ENCODE measurements at places on chromosomes 4 and X.

GRCh38 chr4:19924761-19925160 lies 326.9 kb upstream of the SLIT2 start:
- no peak for DNase-seq

GRCh38 chr4:4689694-4690440 lies 148.0 kb upstream of the STX18 start:
- no peak for DNase-seq

GRCh38 chr4:89625599-89626293 lies 211.2 kb downstream of the SNCA start:
- DNase-seq = no peak

DNA sequence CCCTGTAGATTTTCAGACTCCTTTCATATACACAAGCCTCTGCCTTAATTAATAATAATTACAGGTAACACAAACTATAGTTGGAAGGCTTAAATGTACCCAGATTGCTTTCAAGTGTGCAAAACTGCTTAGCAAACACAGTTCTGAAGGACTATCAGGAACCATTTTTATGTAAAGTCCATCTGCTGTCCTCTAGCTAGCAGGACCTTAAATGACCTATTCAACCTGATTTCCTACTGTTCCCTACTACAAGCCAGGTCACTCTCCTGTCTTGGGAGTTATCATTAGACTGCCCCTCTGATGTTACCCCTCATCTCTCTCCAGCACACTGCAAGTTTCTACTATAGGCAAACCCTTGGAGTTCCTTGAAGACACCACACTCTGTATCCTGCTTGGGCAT lies 157.3 kb downstream of the GBA3 start:
- no peak for DNase-seq

DNA sequence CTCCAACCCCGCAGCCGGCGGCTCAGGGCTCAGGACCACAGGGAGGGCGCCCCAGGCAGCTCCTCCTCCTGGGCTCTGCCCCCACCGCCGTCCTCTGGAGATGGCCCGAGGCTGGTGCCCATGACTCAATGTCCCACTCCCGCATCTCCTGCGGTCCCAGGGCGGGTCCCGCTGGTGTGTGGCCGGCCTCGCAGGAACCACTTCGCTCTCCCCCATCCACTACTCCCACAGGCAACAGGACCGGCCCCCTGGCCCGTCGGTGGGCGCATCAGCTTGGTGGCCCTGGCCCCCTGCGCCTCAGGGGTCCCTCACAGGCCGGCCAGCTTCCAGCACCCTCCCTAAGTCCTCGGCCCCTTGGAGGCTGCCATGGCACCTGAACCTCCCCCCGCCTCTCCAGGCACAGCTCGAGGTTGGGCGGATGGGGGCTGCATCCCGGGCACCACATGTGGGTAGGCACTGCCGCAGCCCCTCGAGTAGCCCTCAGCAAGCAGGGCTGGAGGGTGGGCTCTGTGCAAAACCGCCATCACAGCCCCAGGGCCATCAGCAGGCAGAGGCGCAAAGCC lies 22.8 kb upstream of the SPON2 start:
- no peak for DNase-seq

GRCh38 chr4:6504900-6505496 lies 32.6 kb upstream of the PPP2R2C start:
- no peak for DNase-seq

DNA sequence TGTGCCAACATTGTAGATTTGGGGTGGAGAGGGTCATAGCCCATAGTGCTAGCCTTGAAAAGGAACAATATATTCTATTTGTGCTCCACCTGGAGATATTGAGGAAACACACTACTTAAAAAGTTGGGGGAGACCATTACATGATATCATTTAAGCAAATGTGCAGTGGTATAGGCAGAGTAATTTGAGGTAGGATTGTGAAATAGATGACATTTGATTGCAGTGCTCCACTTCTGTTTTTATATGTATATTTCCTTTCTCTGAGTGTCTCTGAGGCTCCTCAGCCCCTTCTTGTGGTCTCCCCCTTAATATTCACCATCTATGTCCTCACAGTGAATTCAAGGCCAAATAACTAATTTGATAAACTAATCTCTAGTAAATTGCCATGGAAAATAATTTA lies 85.6 kb upstream of the NMU start:
- DNase-seq = no peak

GRCh38 chr4:118327554-118328241 lies 25.1 kb downstream of the PRSS12 start:
- no peak for DNase-seq

- DNase-seq = no peak
Measured at GRCh38 chr4:26885912-26886274, 25.3 kb downstream of the STIM2 start.

GRCh38 chr4:16055471-16055870 lies 28.4 kb downstream of the PROM1 start:
- DNase-seq = no peak

DNA sequence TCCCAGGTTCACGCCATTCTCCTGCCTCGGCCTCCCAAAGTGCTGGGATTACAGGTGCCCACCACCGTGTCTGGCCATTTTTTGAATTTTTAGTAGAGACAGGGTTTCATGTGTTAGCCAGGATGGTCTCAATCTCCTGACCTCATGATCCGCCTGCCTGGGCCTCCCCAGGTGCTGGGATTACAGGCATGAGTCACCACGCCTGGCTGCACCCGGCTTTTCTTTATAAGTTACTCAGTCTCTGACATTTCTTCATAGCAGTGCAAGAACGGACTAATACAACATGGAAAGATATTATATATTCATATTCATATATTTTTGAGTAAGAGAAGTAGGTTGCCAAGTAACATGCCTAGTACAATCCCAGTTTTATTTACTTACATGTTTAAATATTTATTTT lies 22.9 kb downstream of the SHROOM3 start:
- no peak for DNase-seq

DNA sequence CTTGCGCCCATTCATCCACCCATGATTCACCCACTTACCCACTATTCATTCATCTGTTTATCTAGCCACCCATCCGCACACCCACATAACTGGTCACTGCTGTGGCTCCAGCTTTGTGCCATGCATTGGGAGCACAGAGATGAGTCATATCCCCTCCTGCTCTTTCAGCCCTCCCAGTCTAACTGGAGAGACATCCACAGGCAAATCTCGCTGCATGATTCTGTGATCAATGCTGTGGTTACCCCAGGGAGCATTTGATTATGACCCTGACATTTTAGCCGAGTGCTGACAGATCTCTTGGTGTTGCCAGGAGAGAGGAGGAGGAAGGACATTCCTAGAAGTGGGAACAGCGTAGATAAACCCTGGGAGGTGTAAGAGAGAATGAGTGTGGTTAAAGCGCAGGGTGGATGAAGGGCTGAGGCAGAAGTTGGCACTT lies 10.4 kb upstream of the PORCN start:
- DNase-seq = no peak

GRCh38 chr4:100494166-100494565 lies 23.7 kb downstream of the EMCN start:
- no peak for DNase-seq

GRCh38 chr4:7894677-7895181 lies 44.9 kb downstream of the AFAP1 start:
- DNase-seq = no peak

DNA sequence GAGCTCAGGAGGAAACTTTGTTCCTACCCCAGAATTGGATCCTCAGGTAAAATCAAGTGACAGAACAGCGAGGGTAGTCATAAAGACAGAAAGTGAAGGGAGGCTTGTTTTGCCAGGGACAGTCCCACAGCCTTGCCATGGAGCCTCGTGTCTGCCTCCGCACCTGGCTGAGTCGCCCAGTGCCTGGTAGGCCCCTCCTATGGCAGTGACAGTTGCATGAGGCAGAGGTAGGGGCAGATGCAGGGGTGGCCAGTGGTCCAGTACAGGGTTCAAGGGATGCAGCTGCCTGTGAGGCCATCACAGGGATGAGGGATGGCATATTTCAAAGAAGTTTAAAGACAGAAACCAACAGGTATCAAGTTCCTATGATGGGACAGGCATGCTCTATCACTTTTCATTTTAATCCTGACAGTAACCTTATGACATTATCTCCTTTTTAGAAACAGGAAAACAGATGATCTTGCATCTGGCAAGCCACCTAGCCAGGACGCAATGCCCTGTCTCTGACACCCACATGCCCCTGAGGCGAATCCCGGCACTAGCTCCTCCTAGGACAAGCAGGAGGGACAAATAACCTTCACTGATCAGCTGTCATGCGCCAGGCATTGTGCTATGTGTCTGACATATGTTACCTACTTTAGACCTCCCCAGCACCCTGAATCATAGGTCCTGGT lies 127.4 kb upstream of the ENPP6 start:
- DNase-seq = no peak

DNA sequence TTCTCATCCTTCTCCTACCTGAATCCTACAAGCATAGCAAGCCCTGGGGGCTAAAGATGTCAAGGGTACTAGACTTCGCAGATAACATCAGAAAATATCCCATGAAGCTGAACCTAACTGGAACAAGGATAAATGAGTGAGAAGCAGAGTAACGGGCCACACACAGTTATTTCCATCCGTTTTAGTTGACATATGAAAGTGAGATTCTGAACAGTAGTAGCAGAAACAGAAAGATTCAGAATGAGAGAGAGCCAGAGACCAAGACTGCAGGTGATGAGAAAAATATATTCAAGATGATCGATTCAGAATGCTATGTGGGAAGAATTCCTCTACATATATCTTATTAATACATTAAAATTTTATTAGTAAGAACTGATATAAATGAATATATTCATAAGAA lies 165.1 kb downstream of the TSPAN5 start:
- no peak for DNase-seq

DNA sequence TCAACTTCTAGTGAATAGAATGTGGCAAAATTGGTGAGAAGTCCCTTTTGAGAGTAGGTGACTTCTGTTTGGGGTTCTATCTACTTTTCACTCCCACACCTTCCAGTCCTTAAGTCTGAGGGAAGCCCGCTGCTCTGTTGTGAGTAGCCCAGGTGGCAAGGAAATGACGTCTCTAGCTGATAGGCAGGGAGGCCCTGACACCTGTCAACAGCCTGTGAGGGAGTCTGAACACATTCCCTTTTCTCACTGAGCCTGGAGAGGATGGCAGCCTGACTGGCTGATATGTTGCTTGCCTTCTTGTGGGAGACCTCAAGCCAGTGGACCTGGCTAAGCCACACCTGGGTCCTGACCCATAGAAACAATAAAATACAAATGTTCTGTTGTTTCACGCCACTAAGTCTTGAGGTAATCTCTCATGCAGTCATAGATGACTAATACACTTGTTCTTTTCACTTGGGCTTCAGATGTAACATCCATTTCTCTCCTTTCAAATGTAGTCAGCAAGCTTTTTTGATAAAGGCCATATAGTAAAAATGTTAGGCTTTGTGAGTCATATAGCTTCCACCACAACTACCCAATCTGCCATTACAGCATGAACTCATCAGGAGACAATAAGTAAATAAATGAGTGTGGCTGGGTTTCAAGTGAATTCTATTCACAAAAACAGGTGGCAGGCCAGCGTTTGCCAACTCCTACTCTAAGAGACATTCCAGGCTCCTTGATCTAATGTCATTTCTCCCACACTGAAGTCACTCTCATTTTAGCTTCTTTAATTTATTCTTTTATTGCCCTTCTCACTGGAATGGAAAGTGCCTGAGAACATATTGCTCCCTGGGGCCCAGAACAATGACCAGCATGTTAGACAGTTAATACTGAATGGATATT lies 265.1 kb upstream of the MAD2L1 start:
- DNase-seq = no peak

GRCh38 chr4:179398414-179398813 lies 1956.2 kb upstream of the AGA start:
- DNase-seq = no peak

- DNase-seq = peak; percentile 54
Measured at GRCh38 chr4:121900132-121900983, 30.1 kb upstream of the BBS7 start.

DNA sequence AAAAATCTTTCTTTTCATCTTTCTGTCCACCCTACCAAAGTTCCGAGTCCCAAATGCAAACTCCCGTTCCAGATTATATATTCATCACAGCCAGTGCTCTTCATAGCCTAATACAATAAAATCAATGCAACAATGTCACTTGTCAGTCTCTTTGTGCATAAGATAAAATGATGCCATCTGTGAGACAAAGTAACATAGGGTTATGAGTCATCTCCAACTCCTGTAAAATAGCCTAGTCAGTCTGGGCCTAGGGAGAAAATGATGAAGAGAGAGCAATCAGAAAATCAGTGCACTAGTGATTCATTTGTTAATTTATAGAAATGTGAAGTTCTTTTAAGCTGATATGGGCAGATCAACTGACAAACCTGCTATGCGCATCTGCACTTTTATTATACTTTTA lies 689.1 kb upstream of the DIAPH2 start:
- DNase-seq = no peak

DNA sequence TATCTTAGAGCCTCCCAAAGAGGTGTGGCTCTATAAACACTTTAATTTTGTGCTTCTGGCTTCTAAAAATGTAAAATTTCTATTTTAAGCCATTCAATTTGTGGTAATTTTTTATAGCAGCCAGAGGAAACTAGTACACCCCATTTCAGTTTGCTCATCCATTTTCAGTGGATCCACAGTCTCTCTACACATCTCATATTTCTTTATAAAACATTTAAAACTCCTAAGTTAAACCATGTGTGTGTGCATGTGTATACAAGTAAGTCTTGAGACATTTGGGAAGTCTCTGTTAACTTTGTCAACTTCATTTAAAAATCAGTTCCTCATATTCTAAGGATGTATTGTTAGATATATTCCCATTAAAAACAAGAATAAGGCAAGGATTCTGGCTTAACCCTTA lies 273.2 kb downstream of the IL15 start:
- no peak for DNase-seq

- DNase-seq = no peak
Measured at GRCh38 chrX:19684311-19684710, 169.0 kb upstream of the MAP3K15 start.

- DNase-seq = no peak
Measured at GRCh38 chrX:48747415-48748016, 14.0 kb upstream of the GLOD5 start.

- no peak for DNase-seq
Measured at GRCh38 chr4:155615081-155615887, 51.4 kb upstream of the GUCY1A1 start.

- no peak for DNase-seq
Measured at GRCh38 chr4:98518559-98519267, 139.7 kb downstream of the TSPAN5 start.

DNA sequence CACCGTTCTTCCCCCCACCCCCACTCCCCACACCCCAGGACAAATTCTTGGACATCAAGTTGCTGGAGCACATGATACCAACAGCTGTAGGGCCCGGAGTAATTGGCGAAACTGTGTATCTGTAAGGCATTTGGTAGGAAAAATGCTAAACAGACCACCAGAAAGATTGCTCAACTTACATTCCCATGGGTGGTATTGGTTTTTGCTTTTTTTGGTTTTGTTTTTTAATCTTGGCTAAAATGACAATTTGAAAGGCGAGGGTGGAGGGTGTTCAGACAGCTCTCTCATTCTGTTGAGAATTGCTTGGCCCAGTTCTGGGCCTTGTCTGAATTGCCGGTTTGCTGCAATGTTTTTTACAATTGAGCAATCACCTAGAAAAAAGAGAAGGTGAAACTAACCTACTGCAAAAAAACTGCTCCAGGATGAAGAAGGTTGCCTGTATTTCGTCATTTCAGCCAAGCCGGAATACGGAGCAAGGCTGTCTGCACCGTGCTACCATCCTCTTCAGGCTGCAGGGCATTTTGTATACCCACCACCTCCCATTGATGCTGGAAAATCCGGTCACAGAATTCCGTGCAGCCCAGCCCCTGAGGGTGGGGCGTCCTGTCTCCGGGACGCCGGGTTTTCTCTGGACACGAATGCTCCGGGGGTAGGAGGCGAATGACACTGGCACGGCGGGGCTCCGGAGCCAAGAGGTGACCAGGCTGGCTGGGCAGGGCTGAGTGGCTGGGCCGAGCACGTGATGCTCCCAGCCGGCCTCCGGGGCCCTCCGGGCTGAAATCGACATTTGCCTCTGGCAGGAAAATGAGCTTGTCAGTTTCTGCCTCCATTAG lies at the start of gene CLCN4:
TSS of gene CLCN4 (plus strand) at position 777 of the 833 bp plus-strand sequence. CDS start 28,058 bp downstream, outside the sequence.
- peak; percentile 33 for DNase-seq
